ENCODE measurements at places on chromosomes 6 and 20. TPM values are rescaled to one million over a fixed set of nuclear protein-coding genes. Genes with fewer than 3 reads are reported as not detected.

KIAA1755 gene
- total RNA-seq = not detected

- no peak overlapping the region for H3K27ac ChIP-seq
- H3K4me3 ChIP-seq = no peak overlapping the region
- DNase-seq = no peak
Measured at GRCh38 chr20:33650753-33651561, 11.2 kb upstream of the C20orf144 start.

GRCh38 chr20:41734506-41734945 lies 116.3 kb upstream of the CHD6 start:
- peak; percentile 21 for DNase-seq
- no peak overlapping the region for H3K4me3 ChIP-seq
- peaks cover 3% of the 10 kb centered on the region for H3K4me1 ChIP-seq
- H3K36me3 ChIP-seq = no peaks in the 10 kb centered on the region
- H3K27ac ChIP-seq = no peak overlapping the region
- H3K27me3 ChIP-seq = no peaks in the 10 kb centered on the region

- no peak for DNase-seq
- peaks cover 9% of the 10 kb centered on the region for H3K4me1 ChIP-seq
- H3K4me3 ChIP-seq = peak overlapping the region; percentile 91
- peak overlapping the region; percentile 97 for H3K27ac ChIP-seq
Measured at GRCh38 chr20:50930139-50930975, 880 bp downstream of the ADNP start.

PACSIN1 gene
- 10.5 TPM for total RNA-seq

OTOR gene
- not detected for total RNA-seq

RIMS4 gene
- total RNA-seq = 44.2 TPM

HLA-DQB1 gene
- total RNA-seq = 1.2 TPM

GRCh38 chr6:148776321-148777308 lies 29.8 kb downstream of the UST start:
- H3K27ac ChIP-seq = no peak overlapping the region
- no peaks in the 10 kb centered on the region for H3K36me3 ChIP-seq
- H3K4me1 ChIP-seq = no peaks in the 10 kb centered on the region
- no peak overlapping the region for H3K4me3 ChIP-seq
- DNase-seq = no peak
- H3K27me3 ChIP-seq = no peaks in the 10 kb centered on the region

DNA sequence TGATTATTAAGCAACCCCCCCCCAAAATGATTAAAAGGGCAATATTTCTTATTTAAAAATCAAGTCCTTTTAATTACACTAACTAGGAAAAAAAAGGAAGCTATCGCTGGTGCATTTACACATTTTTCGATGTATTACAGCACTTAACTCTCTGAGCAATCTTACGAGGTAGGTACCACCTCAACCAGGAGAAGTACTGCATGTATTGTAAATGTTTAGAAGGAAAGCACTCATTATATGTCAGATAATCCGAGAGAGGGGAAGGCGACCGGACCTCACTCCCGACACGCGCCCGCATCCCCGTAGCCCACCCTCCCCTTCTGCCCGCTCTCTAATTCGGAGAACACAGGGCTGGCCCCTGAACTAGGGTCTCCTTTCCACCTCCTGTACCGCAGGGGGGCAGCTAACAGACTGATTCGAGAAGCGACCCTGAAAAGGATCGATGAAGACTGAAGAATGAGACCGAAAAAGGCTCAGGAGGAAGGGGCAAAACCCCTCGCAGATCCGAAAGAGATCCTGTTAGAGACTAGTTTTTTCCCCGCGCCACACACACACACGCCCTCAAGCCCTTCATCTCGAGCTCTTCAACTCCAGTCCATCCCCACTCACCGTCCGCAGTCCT lies 337 bp downstream of the ESF1 start:
- peak overlapping the region; percentile 83 for H3K4me3 ChIP-seq
- peak overlapping the region; percentile 84 for H3K27ac ChIP-seq
- no peaks in the 10 kb centered on the region for H3K27me3 ChIP-seq
- H3K4me1 ChIP-seq = no peaks in the 10 kb centered on the region
- H3K36me3 ChIP-seq = peaks cover 42% of the 10 kb centered on the region
- DNase-seq = no peak

- H3K4me3 ChIP-seq = no peak overlapping the region
- H3K27me3 ChIP-seq = no peaks in the 10 kb centered on the region
- H3K36me3 ChIP-seq = no peaks in the 10 kb centered on the region
- no peak overlapping the region for H3K27ac ChIP-seq
Measured at GRCh38 chr6:144131248-144131709, 19.0 kb upstream of the STX11 start.

DNA sequence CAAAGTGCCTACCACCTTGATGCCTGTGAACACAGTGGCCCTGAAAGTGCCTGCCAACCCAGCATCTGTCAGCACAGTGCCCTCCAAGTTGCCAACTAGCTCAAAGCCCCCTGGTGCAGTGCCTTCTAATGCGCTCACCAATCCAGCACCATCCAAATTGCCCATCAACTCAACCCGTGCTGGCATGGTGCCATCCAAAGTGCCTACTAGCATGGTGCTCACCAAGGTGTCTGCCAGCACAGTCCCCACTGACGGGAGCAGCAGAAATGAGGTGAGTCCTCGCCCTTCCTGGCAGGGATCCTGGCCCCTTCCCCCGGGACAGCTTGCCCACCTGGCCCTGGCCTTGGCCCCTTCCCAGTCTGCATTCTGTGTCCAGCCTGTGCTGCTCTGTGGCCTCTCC lies 17.9 kb downstream of the MAVS start:
- no peak overlapping the region for H3K4me3 ChIP-seq
- H3K27ac ChIP-seq = no peak overlapping the region
- no peak for DNase-seq
- H3K36me3 ChIP-seq = peaks cover 46% of the 10 kb centered on the region

GRCh38 chr6:151847064-151847463 lies 39.6 kb downstream of the ESR1 start:
- H3K4me1 ChIP-seq = no peaks in the 10 kb centered on the region
- no peak overlapping the region for H3K27ac ChIP-seq
- no peak for DNase-seq
- H3K4me3 ChIP-seq = no peak overlapping the region
- H3K36me3 ChIP-seq = no peaks in the 10 kb centered on the region

DNA sequence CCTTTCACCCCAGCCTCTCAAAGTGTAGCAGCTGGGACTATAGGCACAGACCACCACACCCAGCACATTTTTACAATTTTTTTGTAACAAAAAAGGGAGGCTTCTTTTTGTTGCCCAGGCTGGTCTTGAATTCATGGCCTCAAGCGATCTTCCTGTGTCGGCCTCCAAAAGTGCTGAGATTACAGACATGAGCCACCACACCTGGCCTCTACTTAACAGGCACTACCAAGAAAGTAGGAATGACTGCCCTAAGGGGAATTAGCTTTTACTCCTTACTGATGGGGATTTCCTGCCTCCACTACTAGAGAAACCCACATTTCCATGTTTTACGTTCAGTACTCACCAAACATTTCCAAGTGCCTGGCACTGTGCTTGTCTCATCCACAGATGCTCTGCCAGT lies 109.6 kb downstream of the CARMIL1 start:
- H3K27ac ChIP-seq = no peak overlapping the region
- H3K4me3 ChIP-seq = no peak overlapping the region
- no peak for DNase-seq
- H3K36me3 ChIP-seq = no peaks in the 10 kb centered on the region
- H3K27me3 ChIP-seq = no peaks in the 10 kb centered on the region

ULBP1 gene
- total RNA-seq = 0.60 TPM

DNA sequence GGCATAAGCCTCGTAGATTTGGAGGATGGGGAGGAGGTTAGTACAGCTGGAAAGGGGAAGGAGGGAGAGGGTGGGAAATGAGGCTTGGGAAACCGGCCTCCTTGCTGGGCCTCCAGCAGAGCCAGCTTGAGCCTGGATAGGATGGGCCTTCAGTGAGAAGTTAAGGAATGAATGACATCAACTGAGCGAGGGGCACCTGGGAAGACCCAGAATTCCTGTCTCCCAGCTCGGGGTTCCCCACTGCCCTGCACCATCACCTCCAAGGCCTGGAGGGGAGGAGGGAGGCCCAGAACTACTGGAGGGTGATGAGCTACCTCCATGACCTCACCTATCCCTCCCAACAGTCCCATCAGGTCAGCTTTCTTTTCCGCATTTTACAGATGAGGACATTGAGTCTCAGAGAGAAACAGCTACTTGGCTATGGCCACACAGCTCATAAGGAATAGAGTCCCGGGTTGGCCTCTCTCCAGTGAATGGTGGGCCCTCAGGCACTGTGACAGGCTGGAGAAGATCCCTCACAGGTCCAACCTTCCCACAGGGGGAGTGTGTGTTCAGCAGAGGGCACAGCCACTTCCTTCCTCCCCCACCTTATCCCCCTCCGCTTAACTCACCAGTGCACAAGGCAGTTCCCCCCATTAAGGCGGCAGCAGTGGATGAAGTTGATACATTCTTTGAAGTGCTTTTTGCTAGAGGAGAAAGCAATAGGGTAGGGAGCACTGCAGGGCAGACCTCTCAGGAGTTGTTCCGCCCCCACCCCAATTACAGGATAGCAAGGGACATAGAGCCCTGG lies 6.8 kb downstream of the DUSP15 start:
- H3K27me3 ChIP-seq = peaks cover 16% of the 10 kb centered on the region
- peaks cover 20% of the 10 kb centered on the region for H3K4me1 ChIP-seq
- DNase-seq = no peak
- H3K4me3 ChIP-seq = no peak overlapping the region
- no peak overlapping the region for H3K27ac ChIP-seq
- H3K36me3 ChIP-seq = no peaks in the 10 kb centered on the region

- DNase-seq = no peak
- H3K27me3 ChIP-seq = no peaks in the 10 kb centered on the region
- no peaks in the 10 kb centered on the region for H3K36me3 ChIP-seq
- H3K4me1 ChIP-seq = no peaks in the 10 kb centered on the region
Measured at GRCh38 chr6:154864066-154864430, 130.8 kb downstream of the SCAF8 start.

KHDC1L gene
- not detected for total RNA-seq

PDSS2 gene
- 16.1 TPM for total RNA-seq

GRCh38 chr6:3471711-3472110 lies 14.9 kb upstream of the SLC22A23 start:
- no peaks in the 10 kb centered on the region for H3K4me1 ChIP-seq
- H3K27me3 ChIP-seq = no peaks in the 10 kb centered on the region
- DNase-seq = no peak
- no peak overlapping the region for H3K27ac ChIP-seq
- H3K4me3 ChIP-seq = no peak overlapping the region

DNA sequence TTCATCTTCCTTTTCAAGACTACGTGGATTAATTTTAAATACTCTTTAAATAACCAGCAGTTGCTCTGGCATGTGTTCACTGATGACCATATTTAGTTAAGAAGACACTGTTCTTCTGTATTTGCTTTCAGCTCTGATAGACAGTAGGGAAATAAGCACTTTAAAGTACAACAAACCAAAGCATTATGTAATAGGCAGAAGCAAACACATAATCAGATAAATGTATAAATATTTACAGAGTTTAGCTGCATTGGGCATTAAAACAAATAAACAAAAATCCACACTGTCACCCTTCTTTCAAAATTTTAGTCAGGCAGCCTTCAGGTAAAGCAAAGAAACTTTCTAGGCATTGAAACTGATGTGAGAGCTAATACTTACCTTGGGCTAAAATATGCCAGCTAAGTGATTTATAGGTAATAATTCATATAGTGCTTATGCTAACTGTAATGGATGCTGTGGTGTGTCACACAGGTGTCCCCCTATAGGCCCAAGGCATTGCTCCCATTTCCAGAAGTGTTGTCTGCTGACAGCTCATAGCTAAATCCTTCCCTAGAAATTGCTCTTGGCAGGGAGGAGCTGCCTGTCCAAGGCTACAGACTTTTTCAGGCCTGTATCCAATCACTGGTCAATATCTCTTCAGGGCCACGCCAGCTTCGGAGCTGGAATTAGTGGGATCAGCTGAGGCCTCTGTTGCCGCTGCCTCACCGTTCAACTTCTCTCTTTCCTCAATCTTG lies 111.5 kb upstream of the CITED2 start:
- H3K4me1 ChIP-seq = peaks cover 1% of the 10 kb centered on the region
- no peaks in the 10 kb centered on the region for H3K27me3 ChIP-seq
- no peak for DNase-seq
- no peak overlapping the region for H3K27ac ChIP-seq
- H3K4me3 ChIP-seq = no peak overlapping the region
- H3K36me3 ChIP-seq = no peaks in the 10 kb centered on the region

ACOT8 gene
- total RNA-seq = 37.3 TPM

DNA sequence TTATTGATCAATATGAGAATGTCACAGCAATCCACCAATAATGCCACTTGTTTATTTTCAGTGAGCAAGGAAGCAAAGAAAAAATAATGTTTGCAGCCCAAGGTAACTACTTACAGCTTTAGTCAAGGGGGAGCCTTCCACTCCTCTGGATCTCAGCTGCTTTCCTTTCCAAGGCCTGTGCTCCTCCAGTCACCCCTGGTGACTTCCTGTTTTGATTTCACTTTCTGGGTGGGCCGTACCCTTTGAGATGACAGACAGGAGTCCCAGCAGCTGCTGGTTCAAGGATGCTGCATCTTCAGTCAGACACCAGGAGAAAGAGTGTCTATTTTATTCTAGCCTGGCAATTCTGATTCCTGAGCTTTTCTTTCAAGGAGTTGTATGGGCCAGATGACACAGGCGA lies 5.6 kb upstream of the VNN2 start:
- H3K27ac ChIP-seq = no peak overlapping the region
- H3K36me3 ChIP-seq = no peaks in the 10 kb centered on the region
- H3K4me3 ChIP-seq = no peak overlapping the region

RSPH9 gene
- not detected for total RNA-seq

- no peaks in the 10 kb centered on the region for H3K4me1 ChIP-seq
- H3K4me3 ChIP-seq = no peak overlapping the region
- no peaks in the 10 kb centered on the region for H3K36me3 ChIP-seq
- H3K27me3 ChIP-seq = no peaks in the 10 kb centered on the region
- DNase-seq = no peak
- no peak overlapping the region for H3K27ac ChIP-seq
Measured at GRCh38 chr20:60447703-60448102, 489.5 kb downstream of the CDH26 start.

DNA sequence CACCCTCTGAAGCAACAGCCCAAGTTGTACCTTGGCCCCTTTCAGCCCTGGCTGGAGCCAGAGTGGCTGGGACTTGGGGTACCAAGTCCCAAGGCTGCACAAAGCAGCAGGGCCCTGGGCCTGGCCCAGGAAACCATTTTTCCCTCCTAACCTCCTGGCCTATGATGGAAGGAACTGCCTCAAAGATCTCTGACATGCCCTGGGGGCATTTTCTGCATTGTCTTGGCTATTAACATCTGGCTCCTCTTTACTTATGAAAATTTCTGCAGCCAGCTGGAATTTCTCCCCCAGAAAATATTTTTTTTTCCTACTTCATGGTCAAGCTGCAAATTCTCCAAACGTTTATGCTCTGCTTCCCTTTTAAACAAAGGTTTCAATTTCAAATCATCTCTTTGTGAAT lies 269.4 kb upstream of the CDYL start:
- no peaks in the 10 kb centered on the region for H3K27me3 ChIP-seq
- H3K36me3 ChIP-seq = no peaks in the 10 kb centered on the region
- H3K27ac ChIP-seq = no peak overlapping the region
- H3K4me3 ChIP-seq = no peak overlapping the region

GRCh38 chr6:137095651-137096238 lies 51.0 kb upstream of the IL20RA start:
- H3K4me3 ChIP-seq = no peak overlapping the region
- H3K36me3 ChIP-seq = no peaks in the 10 kb centered on the region
- H3K27me3 ChIP-seq = no peaks in the 10 kb centered on the region
- DNase-seq = no peak

- no peaks in the 10 kb centered on the region for H3K27me3 ChIP-seq
- no peak overlapping the region for H3K27ac ChIP-seq
- H3K36me3 ChIP-seq = no peaks in the 10 kb centered on the region
- H3K4me1 ChIP-seq = peaks cover 4% of the 10 kb centered on the region
Measured at GRCh38 chr6:169832247-169832948, 81.0 kb downstream of the ERMARD start.

RHAG gene
- total RNA-seq = not detected

Data from H1 (cell line).